Fibroblast of skin of scalp (primary cell): ENCODE measurements at places on chromosomes 11 and 22.

GRCh38 chr11:35968386-35969088, 24.7 kb downstream of the LDLRAD3 start:
- peak; percentile 12 for DNase-seq

DNA sequence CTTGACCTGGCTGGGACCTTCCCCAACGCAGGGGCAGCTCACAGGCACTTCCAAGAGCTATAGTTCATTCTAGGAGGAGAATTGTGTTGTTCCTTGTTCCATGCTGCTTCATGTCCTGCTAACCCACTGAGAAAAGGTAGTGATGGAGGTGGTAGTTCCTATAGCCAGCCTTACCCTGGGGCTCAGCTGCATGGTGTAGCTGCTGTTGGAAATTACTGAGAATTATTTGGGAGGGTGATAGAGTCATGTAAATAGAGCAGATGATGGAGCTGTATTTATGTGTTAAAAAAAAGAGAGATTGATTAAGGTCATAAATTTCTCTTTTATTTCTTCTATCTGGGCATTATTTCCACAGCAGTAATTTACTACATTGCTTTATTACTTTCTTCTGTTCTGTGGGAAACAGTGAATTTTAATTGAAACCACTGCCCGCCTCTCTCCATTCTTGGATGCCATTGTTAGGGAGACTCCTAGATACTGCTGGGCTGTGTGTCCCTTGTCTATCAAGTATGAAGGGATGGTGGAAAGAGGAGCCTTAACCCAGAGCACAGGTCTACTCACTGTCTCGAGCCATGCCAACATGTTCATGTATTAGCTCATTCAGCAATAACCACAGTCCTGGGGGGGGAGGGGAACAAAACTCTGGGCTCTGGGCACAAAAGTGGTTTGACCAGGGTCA, 309.2 kb downstream of the FAT3 start:
- DNase-seq, result no peak

DNA sequence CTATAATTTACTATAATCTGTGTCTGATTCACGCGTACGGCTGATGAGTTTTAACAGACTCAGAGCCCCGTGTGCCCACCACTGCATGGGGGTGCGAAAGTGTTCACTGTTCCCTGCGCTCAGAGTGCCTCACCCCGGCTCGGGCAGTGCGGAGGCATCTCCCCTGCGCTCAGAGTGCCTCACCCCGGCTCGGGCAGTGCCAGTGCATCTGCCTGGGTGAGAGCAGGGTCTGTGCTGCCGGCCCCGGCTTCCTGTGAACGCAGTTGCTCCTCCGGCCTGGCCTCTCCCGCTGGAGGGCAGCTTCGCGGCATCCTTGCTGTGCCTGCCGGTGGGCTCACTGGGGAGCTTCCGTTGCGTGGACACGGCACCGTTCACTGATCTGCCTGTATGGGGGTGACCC, 14.2 kb downstream of the PTDSS2 start:
- DNase-seq, result no peak

DNA sequence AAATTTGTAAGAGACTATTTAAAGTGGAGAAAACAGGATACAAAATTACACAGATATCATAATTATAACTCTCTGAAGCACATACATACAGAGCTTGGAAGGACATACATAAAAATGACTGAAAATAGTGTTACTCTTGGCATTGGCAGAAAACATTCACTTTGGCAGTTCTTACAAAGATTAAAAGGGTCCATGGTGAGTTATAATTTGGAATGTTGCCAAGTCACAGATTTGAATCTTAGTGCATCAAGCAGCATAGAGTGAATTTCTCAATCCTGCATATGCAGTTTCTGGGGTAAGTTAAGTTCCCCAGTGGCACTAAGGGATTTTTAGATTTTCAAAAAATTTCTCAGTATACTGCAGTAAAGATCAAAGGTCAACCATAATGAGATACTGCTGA, 115.9 kb downstream of the CCDC81 start:
- DNase-seq, result no peak

DNA sequence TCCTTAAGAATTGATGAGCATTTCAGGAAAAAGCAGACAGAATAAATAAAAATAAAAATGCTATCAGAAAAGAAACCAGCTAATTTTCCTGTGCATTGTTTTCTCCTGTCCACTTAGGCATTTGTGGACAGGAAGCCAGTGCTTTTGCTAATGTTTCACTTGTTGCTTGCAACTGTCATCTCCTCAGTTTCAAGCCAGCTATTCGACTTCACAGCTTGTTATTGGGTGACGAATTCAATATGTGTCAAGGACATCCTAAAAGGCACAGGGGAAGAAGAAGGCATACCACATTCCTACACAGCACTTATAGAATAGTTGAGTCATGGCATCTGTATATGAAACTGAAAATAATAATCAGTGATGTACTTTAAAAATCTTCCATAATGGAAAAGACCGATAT, 530.6 kb upstream of the KIRREL3 start:
- DNase-seq, result no peak

DNA sequence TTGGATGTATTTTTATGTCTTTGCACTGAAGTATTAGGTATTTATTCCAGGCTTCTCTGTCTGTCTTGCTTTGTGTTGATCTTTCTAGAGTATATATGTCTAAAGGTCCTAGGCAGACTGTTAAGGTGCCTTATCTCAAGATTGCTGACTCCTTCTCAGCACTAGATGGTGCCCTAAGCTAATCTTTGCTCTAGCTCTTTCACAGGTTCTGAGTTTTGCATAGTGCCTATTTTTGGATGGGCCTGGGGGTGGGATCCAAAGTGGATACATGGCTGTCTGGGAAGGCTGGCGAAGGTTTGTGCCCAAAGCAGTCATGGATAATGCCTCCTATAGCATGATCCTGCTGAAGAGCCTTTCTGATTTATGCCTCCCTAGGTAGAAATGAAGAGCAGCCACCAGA, 154.9 kb downstream of the TRPC6 start:
- DNase-seq, result peak; percentile 49
